ENCODE measurements at places on chromosomes 4 and X.

- DNase-seq = no peak
Measured at GRCh38 chr4:183449193-183449882, 4.9 kb downstream of the CDKN2AIP start.

DNA sequence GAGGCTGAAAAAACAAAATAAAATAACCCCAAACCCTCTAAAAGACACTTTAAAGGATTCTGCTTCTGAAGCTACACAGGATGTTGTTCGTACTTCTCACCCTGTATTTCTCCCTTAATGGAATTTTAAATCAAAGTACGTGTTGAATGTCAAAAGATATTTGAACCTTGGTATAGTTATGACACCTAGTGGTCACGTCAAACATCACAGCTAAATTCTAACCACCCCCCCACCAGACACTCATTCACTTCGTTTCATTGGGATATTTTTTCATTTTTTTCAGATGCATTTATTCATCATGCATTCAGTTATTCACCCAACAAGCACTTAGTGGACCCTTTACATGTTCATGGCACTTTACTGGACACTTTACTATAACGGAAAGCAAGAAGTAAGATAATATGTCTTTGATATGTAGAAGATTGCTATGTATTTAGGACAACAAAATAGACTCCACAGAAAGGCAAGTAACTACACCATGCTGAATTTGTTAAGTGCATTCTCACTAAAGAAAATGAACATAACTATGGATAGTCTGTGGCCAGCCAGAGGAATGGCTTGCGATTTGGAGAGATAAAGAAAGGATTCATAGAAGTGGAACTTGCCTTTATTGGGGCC, 62.5 kb upstream of the GPR174 start:
- DNase-seq = peak; percentile 50

DNA sequence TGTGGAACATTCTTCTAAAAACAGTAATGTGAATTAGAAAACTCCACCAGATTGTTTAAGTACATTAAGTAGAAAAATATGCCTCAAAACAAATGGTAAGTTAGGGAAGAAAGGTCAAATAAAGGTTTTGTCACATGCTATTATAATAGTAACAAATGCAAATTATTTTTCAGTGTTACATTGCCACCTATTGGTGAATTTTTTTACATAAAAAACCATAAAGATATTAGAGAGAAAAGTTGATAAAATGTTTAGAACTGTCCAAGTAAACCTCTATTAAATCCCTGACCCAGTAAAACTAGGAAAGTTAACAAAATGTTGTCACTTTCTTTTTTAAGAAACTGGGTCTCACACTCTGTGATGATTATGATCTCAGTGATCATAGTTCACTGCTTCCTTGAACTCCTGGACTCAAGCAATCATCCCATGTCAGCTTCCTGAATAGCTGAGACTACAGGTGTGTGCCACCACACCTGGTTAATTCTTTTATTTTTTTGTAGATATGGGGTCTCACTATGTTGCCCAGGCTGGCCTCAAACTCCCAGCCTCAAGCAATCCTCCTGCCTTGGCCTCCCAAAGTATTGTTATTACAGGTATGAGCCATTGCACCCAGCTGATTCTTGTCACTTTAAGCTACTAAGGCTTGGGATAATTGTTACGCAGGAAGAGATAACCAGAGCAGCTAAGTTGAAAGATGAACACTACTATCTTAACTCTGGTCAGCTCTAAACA, 157.6 kb downstream of the ATRX start:
- peak; percentile 16 for DNase-seq

GRCh38 chr4:121370729-121371325, 10.0 kb downstream of the QRFPR start:
- DNase-seq = peak; percentile 33
